ENCODE measurements at places on chromosomes 11 and 22.

DNA sequence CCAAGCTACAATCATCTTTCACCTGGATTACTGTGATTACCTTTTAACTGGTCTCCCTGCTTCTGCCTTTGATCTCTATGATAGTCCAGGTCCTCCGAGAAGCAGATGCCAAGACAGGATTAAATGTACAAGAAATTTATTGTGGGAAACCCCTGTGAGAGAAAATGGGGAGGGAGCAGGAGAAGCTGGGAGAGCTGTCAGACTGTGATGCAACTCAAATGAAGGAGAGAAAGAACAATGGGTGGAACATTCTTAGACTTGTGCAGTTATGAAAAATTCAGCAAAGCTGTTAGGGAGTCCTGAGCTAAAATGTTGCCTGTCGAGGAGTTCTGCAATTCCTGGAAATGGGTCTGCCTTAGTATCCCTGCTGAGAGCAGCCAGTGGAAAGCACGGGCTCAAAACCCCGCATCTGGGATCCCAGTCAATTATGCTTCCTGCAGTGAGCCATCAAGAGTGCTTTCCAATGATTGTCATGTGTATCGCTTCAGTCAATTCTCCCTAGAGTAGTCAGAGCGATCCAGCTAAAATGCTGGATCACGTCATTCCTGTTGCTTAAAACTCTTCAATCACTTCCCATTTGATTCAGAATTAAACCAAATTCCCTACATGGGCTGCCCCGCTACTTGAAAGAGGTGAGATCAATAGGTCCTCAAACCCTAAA, 16.5 kb upstream of the CSTF3 start:
- DNase-seq, result no peak

DNA sequence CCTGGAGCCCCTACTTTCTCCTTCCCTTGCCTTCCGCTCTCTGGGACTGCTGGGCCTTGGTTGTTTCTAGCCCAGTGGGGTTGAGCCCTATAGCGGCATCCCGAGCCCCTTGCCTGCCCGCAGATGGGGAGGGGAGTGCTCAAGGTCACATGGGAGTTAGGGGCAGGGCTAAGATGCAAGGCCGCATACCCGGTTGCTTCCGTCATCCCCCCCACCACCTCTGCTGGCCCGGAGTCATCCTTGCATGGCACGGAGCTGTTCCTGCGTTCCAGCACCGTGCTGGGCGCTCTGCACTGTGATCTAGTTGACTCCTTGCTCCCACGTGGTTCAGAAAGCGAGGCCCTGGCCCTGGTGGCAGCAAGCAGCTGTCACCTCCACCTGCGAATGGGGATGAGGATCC, 18.0 kb downstream of the FLRT1 start:
- DNase-seq, result no peak

- DNase-seq, result no peak
Observed at GRCh38 chr11:65224930-65225278, 36.9 kb upstream of the POLA2 start.

DNA sequence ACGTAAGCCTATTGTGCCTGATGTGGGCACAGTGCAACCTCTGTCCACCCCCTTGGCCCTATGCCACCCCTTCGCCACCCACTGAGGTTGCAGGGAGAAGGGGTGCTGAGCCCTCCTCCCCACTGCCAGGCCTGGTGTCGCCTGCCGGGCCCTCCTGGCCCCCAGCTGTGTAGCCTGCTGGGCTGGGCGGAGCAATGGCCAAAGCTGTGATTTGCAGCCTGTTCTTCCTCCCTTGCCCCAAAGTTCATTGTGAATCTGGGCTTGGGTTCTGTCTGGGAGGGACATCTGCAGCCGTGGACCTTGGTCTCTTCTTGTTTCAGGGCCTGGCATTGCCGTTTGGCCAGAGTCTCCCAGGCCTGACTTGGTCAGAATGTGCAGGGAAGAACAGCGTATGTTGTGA, 121.9 kb downstream of the PKNOX2 start:
- no peak for DNase-seq

- DNase-seq, result no peak
Observed at GRCh38 chr22:46652081-46652846, 32.1 kb downstream of the GRAMD4 start.

GRCh38 chr11:69316956-69317355, 23.0 kb downstream of the MYEOV start:
- DNase-seq, result no peak

GRCh38 chr11:83326326-83326725, 40.2 kb upstream of the CCDC90B start:
- DNase-seq, result no peak

DNA sequence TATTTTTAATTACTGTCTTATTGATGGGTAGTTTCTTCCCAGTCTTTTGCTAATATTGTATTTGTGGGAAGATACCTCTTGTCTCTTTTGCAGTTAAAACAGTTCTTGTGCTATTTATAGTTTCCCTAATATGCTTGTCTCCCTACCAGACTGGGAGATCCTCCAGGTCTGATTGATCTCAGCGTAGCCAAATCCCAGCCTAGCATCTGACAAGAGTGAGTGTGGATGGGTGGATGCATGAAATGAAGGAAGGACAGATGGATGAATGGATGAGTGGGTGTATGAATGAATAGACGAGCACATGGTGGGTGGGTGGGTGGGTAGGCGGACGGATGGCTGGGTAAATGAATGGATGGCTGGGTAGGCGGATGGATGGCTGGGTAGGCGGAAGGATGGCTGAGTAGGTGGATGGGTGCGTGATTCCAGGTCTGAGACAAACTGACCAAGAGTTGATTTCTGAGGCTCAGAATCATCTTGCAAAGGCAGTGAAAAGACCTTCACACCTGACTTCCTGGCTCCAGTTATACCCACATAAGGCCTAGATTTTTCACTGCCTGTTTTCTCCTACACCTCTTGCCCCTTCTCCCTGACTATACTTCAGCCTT, 11.4 kb downstream of the DNAJB13 start:
- peak; percentile 69 for DNase-seq

DNA sequence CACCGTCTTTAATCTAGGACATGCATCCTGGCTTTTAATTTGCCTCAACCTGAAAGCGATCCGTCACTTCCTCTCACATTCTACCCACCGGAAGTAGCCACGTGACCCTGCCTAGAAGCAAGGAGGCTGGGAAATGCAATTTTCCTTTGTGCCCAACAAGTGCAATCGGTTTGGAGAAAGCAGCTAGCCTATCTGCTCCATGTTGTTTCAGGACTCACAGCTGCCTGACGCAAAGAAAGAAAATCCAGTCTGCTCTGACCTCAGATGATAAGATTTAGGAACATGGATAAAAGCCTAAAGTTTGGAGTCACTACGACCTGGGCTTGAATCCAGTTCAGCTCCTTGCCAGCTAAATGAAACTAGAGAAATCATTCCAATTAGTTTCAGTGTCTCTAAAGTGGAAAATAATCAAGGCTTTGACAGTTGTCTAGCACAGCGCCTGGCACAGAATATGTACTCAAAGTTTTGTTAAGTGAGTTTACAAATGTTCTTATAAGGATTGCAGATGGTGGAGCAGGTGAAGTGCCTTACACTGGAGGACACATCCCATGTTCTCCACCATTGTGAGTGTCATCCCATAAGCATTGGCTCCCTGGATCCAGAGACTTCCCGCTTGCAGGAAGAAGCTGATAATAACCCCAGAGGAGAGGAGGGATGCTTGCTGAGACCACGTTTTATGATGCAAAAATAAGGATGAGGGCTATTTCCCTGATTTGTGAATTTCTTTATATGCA, 553.7 kb downstream of the MN1 start:
- no peak for DNase-seq

DNA sequence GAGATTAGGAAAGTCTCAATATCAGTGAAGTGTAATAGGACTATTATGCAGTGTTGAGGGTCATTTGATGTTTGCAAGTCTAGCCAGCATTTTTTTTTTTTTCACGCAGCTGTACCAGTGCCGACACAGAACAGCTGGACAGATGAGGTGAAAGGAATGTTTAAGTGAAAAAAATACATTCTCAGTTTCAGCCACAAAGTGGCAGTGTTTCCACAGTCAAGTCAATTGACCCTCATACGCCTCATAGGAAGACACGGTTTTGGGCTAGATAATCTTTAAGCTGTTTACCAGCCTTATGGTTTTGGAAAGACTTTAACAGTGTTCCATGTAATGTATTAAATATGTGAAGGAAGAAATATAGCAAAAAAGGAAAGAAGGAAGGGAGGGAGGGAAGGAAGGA, 349.9 kb upstream of the ANO3 start:
- DNase-seq, result peak; percentile 27

DNA sequence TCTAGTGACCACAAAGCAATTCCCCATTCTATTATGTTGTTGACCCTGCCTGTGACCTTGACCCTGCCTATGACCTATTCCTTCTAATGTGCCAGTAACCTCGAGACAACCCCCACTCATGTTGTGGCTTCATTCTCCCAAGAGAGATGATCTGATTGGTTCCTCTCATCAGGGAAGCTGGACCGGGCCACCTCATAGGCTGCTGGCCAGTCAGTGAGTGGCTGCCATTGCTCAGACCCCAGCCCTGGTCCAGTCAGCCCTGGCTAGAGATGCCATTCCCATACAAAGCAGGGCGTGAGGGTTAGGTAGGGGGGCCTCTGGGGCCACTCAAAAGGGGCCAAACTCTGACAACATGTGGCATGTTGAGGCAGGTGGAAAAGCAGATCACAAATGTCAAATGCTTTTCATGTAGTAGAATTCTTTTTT, 11.9 kb downstream of the SLC29A2 start:
- no peak for DNase-seq

DNA sequence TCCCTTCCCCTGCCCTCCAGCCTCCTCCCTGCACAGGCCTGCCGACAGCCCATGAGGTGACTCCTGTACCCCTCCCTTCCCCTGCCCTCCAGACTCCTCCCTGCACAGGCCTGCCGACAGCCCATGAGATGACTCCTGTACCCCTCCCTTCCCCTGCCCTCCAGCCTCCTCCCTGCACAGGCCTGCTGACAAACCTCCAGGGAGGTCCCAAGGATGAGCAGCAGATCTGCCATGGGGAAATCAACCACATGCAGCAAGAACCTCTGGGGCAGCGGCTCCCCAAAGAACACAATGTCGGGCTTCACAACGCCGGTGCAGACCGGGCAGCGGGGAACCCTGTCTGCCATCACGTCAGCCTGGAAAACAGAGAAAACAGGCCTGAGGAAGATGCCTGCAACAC, 12.3 kb downstream of the SIRT3 start:
- DNase-seq, result no peak

GRCh38 chr11:23729088-23729487, 767.8 kb upstream of the LUZP2 start:
- DNase-seq, result no peak

GRCh38 chr11:133945087-133945974, 11.4 kb downstream of the IGSF9B start:
- no peak for DNase-seq

- no peak for DNase-seq
Observed at GRCh38 chr11:126310992-126311310, 7.1 kb downstream of the DCPS start.

- no peak for DNase-seq
Observed at GRCh38 chr11:90594658-90595057, 371.8 kb upstream of the CHORDC1 start.

GRCh38 chr11:4049006-4049405, 45.6 kb upstream of the RRM1 start:
- DNase-seq, result no peak

- no peak for DNase-seq
Observed at GRCh38 chr11:94885581-94885980, 87.8 kb downstream of the CWC15 start.

DNA sequence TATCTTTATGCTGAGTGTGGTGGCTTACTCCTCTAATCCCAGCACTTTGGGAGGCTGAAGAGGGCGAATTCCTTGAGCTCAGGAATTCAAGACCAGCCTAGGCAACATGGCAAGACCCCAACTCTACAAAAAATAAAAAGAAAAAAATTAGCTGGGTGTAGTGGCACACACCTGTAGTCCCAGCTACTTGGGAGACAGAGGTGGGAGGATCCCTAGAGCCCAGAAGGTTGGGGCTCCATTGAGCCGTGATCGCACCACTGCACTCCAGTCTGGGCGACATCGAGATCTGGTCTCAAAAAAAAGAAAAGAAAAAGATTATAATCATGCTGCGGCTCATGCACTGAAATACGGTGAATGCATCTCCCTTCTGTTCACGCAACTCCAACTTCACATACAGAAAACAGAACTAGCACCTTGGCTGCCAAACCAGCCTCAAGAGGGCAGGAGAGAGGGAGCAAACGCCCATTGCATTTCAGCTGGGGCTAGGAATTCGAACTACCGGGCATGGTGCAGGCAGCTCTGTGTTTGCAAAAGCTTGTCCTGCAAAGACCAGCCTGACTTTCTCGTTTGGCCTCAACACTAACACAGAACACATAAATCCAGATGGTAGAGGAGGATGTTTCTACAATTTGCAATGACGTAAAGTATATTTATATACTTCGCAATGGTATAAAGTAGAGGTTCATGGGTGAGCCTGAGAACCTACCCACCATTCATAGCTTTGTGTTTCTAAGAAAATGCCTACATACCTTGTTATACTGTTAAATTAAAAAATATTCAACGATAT, 6.3 kb upstream of the SYNGR1 start:
- peak; percentile 61 for DNase-seq

DNA sequence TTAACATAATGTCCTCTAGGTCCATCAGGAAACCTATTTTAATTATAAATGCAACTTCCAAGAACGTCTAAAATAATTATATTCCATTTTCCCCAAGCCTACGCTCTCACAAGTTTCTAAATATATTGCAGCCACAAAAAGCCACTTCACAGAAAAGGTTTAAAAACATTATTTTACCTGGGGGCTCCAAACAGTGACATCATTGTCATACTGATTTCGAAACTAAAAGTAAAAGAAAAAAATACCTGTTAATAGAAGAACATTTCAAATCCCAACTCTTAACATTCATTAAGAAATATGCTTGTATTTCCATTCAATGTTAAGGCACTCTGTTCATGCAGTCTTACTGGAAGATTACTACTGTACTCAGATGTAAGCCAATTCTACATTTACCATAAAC, 1.4 kb downstream of the PSMA1 start:
- DNase-seq, result no peak

GRCh38 chr22:50630376-50630775, 2.4 kb upstream of the ARSA start:
- DNase-seq, result no peak

GRCh38 chr22:28989912-28990311, 71.7 kb downstream of the C22orf31 start:
- DNase-seq, result no peak

Data from putamen (tissue), 1 donor.